ENCODE measurements at places on chromosomes 3 and 15. TPM values are rescaled to one million over a fixed set of nuclear protein-coding genes. Genes with fewer than 3 reads are reported as not detected.

The FGF7 gene
- total RNA-seq = 32.7 TPM

The GPR62 gene
- total RNA-seq = not detected

- no peak for DNase-seq
Observed at GRCh38 chr3:195171093-195171873, 99.7 kb downstream of the XXYLT1 start.

- peak; percentile 90 for DNase-seq
Observed at GRCh38 chr15:46941241-46941640, 776.1 kb upstream of the SEMA6D start.

DNA sequence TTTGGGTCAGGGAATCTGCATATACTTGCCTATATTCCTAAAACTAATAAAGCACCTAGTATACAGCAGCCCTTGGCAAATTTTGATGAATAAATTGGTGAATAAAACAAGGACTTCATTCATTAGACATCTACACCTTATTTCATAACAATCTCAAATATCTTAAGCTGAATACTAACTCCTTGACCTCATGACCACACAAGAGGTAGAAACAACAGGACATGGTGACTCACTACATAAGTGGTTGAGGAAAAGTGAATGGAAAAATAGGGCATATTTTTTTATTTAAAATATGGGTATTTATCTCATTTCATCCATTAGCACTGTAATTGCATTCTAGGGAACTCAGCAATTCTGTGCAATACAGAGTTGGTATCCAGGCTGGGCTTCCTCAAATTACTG is 7.8 kb upstream of the STAC start:
- DNase-seq = no peak

GRCh38 chr3:72383883-72384282 is 464.4 kb downstream of the SHQ1 start:
- no peak for DNase-seq

DNA sequence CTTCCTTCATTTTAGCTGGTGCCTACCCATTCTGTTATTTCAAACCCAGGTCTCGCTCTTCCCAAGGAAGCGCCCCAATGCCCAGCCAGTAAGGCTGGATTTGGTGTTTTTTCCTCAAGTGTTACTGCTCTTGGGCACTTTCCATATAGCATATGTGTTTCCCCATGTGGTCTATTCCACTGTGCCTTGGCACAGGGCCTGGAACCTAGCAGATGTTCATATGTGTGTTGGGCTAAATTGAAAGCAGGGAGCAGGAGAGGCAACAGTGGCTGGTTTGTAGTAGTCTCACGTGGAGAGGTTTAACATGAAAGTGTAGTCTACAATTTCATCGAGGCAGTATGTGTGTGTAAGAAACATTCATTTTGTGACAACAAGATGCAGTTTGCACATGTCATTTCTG is 48.2 kb upstream of the TEX264 start:
- DNase-seq = no peak

The ERICH6 gene
- not detected for total RNA-seq

The SLC28A1 gene
- total RNA-seq = 0.72 TPM

The ALDH1A2 gene
- total RNA-seq = 8.4 TPM

GRCh38 chr3:165233501-165234195 is 37.5 kb upstream of the SLITRK3 start:
- peak; percentile 61 for DNase-seq

GRCh38 chr15:90019611-90020010 is 18.5 kb downstream of the ZNF710 start:
- no peak for DNase-seq

The RETNLB gene
- total RNA-seq = not detected

DNA sequence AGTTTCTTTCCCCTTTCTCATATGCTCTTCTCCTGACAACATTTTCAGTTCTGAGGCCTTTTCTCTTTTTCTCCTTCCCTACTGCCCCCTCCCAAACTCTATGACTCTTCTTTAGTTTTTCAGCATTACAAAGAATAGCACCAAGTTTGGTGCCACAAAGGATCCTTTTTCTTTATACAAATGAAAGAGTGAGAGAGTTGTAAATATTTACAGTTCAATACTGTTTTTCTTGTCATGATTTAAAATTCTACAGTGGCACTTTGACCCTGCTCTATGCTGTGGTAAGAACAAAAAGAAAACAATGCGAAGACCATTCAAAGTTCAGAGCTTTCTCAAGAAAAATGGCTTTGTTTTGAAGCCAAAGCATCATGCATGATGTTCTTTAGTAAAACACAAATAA is 667.9 kb upstream of the SGO1 start:
- DNase-seq = no peak

GRCh38 chr3:158571969-158572765 is 1.2 kb downstream of the MLF1 start:
- no peak for DNase-seq

DNA sequence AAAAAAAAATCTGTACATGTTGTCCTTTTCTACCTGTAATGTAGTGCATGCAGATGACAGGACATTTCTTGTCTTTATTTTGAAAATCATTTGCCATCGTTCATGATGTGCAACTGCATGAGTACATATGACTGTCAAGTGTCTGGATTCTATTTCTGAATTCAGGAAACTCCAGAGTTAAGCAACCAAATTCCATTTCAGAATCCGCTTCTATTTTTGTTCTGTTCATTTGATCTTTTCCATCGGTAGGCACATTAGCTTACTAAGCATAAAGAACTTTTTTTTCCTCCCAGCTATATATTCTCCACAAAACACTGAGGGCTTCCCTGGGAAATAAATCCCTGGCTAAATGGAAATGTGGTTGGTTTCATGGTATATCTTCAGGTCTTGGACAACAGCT is 365.6 kb downstream of the PTPRG start:
- DNase-seq = peak; percentile 76

DNA sequence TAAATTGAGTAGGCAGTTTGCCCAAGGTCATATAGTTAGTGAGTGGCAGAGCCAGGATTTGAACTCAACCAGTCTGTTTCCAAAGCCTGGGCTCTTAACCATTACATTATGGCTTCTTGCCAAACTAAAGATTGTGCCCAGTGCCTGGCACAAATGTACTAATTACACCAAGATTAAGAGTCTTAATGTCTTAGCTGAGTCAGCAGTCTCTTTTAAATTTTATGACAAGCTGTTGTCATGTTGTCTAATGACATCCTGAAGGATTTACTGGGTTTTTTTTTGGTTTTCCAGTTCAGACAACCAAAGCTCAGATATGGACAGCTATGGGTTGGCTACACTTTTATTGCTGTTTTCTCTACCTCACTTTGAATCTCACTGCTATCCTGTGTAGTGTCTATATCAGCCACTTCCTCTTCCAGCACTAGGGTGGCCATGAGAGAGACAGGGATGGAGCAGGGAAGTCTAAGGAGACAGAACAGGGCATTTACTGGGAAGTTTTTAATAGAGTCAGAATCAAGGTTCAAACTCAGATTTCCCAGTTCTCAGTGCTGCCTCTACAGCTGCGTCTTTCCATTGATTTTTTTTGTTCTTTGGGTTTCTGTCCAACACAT is 10.5 kb downstream of the FBXL2 start:
- DNase-seq = no peak

GRCh38 chr3:65600888-65601287 is 437.8 kb downstream of the MAGI1 start:
- DNase-seq = no peak

- DNase-seq = no peak
Observed at GRCh38 chr3:80051602-80051962, 283.8 kb upstream of the ROBO1 start.

GRCh38 chr3:37691213-37691830 is 170.4 kb upstream of the CTDSPL start:
- DNase-seq = no peak

DNA sequence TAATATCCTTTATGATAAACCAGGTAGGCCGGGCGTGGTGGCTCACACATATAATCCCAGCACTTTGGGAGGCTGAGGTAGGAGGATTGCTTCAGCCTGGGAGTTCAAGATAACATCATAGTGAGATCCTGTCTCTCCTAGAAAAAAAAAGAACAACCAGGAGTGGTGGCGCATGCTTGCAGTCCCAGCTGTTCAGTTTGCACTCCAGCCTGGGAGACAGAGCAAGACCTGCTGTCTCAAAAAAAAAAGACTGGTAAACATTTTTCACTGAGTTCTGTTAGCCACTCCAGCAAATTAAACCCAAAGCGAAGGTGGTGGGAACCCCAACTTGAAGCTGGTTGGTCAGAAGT is 9.6 kb upstream of the IRAK2 start:
- DNase-seq = no peak

DNA sequence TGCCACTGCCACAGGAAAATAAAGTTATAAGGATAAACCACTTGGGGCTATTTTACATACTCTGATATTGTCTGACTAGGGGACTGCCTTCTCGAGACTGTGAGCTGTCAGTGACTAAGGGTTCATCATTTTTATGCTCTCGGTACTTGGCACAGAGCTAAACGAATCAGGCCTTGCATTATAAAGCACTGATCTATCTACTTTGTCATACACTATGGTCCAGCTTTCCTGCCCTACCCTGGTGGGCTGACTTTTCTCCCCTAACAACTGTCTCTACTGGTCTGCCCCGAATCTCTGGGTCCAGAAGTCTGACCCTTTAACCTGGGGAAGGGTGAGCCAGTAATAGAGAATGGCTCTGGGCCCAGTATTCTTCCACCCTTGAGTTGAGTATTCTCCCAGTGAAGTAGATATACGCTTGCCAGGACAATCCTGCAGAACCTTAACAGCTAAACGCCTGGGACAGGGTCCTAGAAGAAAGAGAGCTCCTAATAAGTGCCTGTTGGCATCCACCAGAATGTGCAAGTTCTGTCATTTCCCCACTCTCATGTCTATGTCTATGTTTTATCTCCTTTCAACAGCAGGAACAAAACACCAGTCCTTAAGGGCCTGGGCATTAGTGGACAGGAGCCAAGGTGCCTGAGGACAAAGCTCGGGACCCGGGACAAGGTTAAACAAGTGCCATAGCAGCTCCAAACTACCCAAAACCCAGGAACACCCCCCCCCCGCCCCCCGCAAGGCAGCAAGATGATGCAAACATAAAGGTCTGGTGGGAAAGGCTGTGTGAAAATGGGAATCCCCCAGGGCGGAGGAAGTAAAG is 1.2 kb downstream of the LARP6 start:
- no peak for DNase-seq

- DNase-seq = no peak
Observed at GRCh38 chr3:23762214-23762613, 43.5 kb upstream of the UBE2E1 start.

GRCh38 chr3:105812194-105812586 is 56.6 kb downstream of the CBLB start:
- DNase-seq = peak; percentile 50

DNA sequence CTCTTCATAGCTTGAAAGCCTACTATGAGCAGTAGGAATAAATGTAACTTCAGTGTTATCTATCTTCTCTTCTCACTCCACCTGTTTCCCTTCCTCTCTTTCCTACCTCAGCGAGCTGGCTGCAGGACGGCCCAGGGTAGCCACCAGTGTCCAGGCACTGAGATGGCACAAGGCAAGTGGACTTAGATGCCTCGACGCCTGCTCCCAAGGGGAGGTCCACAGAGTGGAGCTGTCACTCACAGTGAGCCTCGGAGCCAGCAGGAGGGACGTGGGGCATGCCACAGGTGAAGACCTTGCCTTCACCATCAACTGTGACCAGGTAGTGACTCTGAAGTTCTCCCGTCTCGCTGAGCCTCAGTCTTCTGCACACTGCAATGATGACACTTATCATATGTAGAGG is 88.2 kb downstream of the PCSK6 start:
- no peak for DNase-seq

The SAMMSON gene
- total RNA-seq = 26.2 TPM

DNA sequence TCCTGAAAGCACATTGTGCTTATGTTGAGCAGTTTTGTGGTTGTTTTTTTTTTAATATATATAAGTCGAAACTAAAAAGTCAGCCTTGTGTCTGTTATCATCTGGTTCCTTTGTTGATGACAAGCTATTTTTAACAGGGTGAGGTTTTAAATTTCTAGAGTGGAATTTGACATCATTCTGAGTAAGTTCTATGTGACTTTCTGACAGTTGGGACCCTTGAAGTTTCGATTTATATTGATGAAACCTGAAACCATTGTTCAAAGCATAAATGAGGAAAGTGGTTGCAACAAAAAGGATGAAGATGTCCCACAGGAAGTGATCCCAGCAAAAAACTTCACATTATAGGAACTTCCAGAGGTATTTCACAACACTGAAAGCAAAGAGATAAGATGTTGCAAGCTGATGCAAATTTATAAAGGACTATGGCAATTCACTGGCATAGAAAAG is 94.0 kb downstream of the CYP19A1 start:
- DNase-seq = no peak

The GRM2 gene
- total RNA-seq = 0.24 TPM

GRCh38 chr15:27057904-27058645 is 87.1 kb downstream of the GABRG3 start:
- peak; percentile 65 for DNase-seq

The VIPR1 gene
- 4.1 TPM for total RNA-seq

DNA sequence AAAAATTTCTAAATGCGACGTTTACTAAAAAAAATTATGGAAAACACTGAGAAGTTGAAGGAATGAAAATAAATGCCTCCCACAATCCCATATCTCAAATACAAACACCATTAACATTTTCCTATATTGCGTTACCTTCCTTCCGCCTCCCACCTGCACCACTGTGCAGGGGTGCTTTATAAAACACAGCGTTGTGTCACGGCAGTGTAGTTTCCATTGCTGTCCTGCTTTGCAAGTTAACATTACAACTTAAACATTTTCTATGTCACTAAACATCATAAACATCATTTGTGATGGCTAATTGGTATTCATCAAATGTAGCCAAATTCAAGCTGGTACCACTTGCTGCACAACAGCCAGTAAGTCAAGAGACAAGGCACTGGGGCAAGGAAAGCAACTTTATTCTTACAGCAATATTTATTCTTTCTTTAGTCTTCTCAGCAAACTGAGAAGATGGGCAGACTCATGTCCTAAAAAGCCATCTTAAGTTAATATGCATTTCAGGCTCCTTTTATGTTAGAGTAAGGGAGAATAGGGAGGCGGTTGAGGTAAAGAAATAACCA is 12.3 kb upstream of the FETUB start:
- DNase-seq = no peak

The KBTBD13 gene
- total RNA-seq = not detected

The CHRNB4 gene
- total RNA-seq = 0.48 TPM

DNA sequence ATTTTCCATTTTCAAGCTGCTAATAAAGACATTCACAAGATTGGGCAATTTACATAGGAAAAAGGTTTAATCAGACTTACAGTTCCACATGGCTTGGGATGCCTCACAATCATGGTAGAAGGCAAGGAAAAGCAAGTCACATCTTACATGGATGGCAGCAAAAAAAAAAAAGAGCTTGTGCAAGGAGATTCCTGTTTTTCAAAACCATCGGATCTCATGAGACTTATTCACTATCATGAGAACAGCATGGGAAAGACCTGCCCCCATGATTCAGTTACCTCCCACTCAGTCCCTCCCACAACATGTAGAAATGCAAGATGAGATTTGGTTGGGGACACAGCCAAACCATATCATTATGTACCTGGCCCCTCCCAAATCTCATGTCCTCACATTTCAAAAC is 202.0 kb downstream of the FNDC3B start:
- no peak for DNase-seq

The ALS2CL gene
- total RNA-seq = 8.7 TPM

Data from umbilical cord (tissue), 2 donors.